ENCODE measurements at places on chromosomes 4 and X. TPM values are rescaled to one million over a fixed set of nuclear protein-coding genes. Genes with fewer than 3 reads are reported as not detected.
A peak's percentile ranks its signal among the peaks of the same experiment; 100 is the strongest.

GRCh38 chrX:19956923-19957322, 33.9 kb downstream of the BCLAF3 start:
- peak; percentile 37 for DNase-seq

Gene ZNF630
- 3.0 TPM for total RNA-seq

DNA sequence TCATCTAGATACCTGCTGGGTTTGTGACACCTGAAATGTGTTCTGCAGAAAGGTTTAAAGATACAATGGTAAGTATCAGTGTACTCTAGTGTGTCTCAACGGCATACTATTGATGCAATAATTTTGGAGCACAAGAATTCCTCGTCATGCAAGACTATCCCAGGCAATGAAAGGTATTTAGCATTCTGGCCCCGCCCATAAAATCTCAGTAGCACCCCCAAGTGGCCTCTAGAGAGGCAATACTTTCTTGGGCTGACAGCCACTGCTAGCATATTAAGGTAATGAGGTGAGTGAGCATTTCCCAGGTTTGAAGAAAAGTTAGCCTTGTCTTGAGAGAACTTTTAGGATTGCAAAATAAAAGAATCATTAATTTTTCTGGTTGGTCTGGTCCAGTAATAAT, 24.0 kb downstream of the TAB3 start:
- no peak for DNase-seq

DNA sequence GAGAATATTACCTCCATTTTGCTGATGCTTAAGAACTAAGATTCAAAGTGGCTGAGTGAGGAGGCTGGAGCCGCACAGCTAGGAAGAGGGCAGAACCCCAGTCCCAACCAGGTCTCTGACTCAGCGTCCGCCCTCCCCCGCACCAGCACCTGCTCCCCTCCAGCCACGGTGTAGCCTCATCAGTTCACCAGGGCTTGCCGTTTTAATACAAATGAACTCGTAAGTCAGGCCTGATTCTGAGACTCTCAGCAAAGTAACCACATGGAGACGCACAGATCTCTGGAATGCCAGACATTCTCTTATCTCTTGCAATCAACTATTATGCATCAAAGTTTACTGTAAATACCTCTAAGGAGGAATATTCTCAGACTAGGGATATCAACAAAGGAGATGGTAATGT, 52.4 kb downstream of the ENPP6 start:
- DNase-seq: no peak

GRCh38 chr4:102328045-102328444, 17.2 kb downstream of the SLC39A8 start:
- no peak for DNase-seq
